ENCODE measurements at places on chromosomes 1 and 21.

DNA sequence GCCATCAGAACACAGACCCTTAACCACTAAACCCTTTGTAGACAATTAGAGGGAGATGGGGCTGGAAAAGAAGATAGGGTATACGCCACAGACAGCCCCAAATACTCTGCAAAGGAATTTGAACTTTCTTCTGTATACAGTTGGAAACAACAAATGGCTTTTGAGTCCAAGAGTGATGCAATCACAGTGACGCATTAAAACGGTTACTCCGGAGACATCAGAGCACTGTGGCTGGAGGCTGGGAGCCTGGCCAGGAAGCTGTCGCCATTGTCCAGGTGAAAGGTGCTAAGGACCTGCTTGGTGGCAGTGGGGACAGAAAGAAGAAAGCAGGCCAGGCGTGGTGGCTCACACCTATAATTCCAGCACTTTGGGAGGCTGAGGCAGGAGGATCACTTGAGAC, 4.2 kb downstream of the FLAD1 start:
- no peak for DNase-seq

DNA sequence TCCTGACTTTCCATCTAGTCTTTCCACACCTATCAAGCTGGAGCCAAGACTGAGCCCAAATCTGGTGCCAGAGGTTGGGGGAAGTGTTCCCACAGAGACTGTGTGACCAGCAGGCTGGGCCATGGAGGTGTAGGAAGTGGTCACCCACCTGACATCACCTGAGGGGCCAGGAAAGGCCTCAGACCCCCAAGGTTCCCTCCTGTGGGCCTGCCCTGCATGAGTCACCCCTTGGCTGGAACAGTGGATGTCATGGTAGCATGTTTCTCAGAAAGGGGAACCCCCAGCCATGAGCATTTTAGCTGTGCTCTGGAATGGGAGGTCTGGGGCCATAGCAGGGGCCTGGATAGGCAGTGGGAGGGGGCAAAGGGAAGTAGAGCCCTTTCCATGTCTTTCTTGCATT, 5.7 kb upstream of the TNFRSF8 start:
- no peak for DNase-seq

- no peak for DNase-seq
These were observed 98.1 kb downstream of the PSMG1 start for GRCh38 chr21:39084979-39085729.

DNA sequence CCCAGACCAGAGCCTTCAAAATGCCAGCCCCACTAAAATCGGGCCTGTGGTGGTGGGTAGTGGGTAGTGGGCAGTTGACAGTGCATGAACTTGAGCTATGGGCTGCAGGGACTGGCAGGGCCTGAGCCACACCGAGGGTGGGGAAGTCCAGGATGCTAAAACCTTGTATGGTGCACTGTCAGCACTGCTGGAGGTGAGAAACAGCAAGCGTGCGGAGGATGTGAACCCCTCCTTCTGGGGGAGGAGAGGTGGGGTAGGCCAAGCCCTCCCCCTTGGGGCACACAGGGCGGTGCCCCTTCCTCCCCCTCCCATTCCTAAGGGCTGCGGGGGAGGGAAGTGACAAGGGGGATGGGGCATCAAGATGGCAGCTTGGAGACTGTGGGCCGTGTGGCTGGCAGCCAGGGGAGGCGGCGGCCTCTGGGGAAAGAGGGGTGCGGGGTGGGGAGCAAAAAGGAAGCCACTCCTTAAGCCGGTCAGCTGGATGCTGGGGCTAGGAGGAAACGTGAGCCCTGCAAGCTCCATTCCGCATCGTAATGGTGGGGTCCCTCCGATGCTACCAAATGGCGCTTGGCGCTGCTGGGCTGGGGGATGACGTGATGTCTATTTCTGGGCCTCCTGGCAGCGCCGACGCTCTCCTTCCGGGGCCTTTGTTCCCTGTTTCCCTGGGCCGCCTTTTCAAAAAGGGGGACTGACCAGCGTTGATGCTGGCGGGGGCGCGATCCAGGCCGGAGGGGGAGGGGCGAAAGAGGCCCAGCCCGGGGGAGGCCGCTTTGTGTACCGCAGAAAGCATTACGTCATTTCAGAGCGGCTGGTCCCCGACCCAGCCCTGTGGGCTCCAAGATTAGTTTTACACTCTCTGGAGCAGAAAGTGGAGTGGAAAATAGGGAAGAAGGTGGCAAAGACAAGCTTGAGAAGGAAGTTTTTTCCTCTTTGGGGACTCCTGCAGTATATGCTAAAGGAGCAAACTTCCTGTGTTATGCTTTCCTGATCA, 809 bp downstream of the SYT11 start:
- no peak for DNase-seq

DNA sequence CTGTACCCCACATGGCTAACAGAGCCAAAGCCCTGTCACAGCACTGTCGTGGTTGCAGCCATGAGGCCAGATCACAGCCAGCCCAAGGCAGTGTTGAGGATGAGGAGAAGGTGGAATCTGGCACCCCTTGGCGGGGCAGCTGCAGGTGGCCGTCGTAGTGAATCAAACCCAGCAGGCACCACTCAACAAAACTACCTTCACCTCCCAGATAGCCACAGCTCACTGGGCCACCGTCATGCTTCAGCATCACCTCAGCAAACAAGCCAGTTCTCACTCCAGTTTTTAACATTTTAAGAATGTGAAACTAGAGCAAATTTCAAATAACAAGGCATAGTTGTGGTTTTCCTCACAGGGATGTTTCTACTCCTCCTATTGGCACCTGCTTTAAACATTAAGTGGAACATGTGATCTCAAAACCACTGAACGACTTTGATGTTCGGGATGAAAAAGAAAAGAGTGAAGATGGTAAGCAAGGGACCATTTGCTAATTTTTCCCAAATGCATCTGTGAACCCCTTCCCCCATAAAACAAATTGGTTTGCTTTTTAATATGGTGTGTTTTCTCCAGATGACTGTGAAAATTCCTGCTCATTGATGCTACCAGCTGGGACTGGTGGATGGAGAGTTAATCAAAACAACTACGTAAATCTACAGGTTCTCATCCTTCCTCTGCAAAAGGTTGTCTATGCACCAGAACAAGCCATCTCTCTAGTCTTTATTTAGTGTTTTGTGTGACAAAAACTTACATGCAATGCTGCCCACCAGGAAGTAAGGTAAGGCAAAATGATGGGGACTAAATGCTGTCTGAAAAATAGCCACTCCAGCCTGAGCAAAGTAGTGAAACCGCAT, 45.5 kb downstream of the TOR1AIP2 start:
- DNase-seq = peak; percentile 72

DNA sequence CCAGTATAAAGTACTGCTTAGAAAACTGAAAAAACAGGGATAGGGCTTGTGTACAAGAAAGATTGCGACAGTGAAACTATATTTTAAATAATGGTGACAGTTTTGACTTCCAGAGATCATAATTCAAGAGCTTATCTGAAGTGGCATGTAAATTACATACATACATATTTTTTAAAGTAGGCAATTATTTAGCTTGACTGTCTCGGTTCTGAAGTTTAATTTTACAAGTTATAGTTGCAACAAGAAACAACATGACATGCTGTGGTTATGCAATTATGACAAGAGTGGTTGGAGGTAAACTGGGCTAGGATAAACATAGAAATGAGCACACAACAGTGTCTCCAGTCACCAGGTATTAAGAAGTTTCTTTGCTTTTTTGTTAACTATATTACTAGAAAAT, 4.1 kb downstream of the C1orf21 start:
- no peak for DNase-seq

DNA sequence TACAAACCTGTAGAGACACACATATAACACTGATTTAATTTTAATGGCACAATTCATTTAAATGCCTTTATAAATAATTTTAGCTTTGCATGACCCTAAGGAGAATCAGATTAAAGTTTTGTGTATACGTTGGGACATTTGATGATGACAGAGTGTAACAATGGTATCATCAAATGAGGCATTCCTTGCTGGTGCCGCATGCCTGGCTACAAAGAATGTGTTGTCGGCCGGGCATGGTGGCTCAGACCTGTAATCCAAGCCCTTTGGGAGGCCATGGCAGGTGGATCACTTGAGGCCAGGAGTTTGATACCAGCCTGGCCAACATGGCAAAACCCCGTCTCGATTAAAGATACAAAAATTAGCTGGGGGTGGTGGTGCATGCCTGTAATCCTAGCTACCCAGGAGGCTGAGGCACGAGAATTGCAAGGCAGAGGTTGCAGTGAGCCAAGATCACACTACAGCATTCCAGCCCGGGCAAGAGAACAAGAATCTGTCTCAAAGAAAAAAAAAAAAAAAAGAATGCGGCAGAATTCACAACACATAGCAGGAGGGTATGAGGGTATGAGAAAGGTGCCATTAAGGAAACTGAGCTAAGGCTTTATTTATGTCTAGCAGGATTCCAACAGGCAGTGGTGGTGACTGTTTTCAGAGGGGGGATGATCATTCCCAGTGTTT, 58.9 kb downstream of the PTPN14 start:
- no peak for DNase-seq

GRCh38 chr1:17189632-17189990, 15.3 kb upstream of the PADI1 start:
- no peak for DNase-seq
